ENCODE measurements at places on chromosomes 7 and 10. TPM values are rescaled to one million over a fixed set of nuclear protein-coding genes. Genes with fewer than 3 reads are reported as not detected.

DNA sequence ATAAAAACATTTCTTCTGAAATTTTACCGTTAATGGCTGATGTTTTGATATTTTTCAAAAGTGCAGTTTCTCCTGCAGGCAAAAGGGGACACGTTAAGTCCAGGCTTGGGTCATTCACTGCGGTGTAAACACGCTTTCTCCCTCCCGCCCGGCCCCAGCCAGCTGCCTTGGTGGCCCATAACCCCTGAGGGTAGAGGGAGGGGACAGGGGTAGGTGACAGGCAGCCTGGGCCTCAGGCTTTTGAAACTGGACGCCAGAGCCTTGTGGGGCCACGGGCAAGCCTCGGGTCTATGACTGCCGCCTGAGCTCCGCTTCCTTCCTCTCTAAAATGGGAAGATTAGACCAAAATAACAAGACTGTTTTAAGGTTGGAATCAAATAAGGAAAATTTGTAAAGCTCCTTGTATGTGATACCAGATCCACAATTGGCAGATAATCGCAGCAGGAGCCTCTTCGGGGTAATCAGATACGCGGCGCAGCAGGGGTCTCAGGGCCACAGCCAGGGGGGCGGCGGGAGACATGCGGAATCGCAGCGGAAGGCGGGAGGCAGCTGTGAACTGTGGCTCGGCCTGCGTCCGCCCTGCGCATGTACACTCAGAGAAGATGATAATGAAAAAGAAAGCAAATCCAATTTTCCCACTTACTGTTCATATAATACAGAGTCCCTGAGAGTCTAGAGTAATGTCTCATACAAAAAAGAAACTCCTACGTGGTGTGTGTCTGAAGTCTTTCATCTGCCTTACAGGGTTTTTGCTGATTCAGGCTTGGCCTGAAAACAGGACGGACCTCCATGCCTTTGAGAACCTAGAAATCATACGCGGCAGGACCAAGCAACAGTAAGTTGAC lies 138.3 kb downstream of the EGFR start:
- H3K27me3 ChIP-seq, result no peaks in the 10 kb centered on the region
- H3K4me1 ChIP-seq, result no peaks in the 10 kb centered on the region
- H3K36me3 ChIP-seq, result no peaks in the 10 kb centered on the region
- no peak overlapping the region for H3K4me3 ChIP-seq

GRCh38 chr7:135169141-135169963 lies 1.2 kb downstream of the CYREN start:
- peaks cover 22% of the 10 kb centered on the region for H3K36me3 ChIP-seq
- peaks cover 43% of the 10 kb centered on the region for H3K4me1 ChIP-seq
- no peaks in the 10 kb centered on the region for H3K27me3 ChIP-seq
- H3K27ac ChIP-seq, result peak overlapping the region; percentile 93
- DNase-seq, result peak; percentile 46

GRCh38 chr7:80181411-80181810 lies 46.8 kb downstream of the GNAI1 start:
- no peak overlapping the region for H3K27ac ChIP-seq
- no peaks in the 10 kb centered on the region for H3K27me3 ChIP-seq
- H3K4me3 ChIP-seq, result no peak overlapping the region
- DNase-seq, result no peak
- no peaks in the 10 kb centered on the region for H3K36me3 ChIP-seq

GRCh38 chr10:121457729-121458128 lies 140.5 kb downstream of the FGFR2 start:
- H3K4me1 ChIP-seq, result no peaks in the 10 kb centered on the region
- no peak overlapping the region for H3K4me3 ChIP-seq

GRCh38 chr10:42986633-42987032 lies 90.2 kb upstream of the RET start:
- H3K36me3 ChIP-seq, result no peaks in the 10 kb centered on the region
- H3K4me1 ChIP-seq, result no peaks in the 10 kb centered on the region
- no peak for DNase-seq
- H3K27ac ChIP-seq, result no peak overlapping the region
- H3K27me3 ChIP-seq, result no peaks in the 10 kb centered on the region

GRCh38 chr7:27179503-27180430 lies 5.3 kb downstream of the HOXA11 start:
- H3K4me3 ChIP-seq, result no peak overlapping the region
- H3K27me3 ChIP-seq, result peaks cover 45% of the 10 kb centered on the region
- H3K36me3 ChIP-seq, result no peaks in the 10 kb centered on the region
- peak; percentile 63 for DNase-seq
- H3K27ac ChIP-seq, result no peak overlapping the region

GRCh38 chr7:79180533-79180932 lies 272.9 kb downstream of the MAGI2 start:
- H3K27ac ChIP-seq, result no peak overlapping the region
- no peak overlapping the region for H3K4me3 ChIP-seq
- H3K4me1 ChIP-seq, result no peaks in the 10 kb centered on the region
- H3K27me3 ChIP-seq, result no peaks in the 10 kb centered on the region
- H3K36me3 ChIP-seq, result no peaks in the 10 kb centered on the region

- DNase-seq, result no peak
- no peak overlapping the region for H3K27ac ChIP-seq
- no peak overlapping the region for H3K4me3 ChIP-seq
- peaks cover 2% of the 10 kb centered on the region for H3K36me3 ChIP-seq
- no peaks in the 10 kb centered on the region for H3K27me3 ChIP-seq
Measured at GRCh38 chr7:155694851-155695250, 50.4 kb downstream of the RBM33 start.

DNA sequence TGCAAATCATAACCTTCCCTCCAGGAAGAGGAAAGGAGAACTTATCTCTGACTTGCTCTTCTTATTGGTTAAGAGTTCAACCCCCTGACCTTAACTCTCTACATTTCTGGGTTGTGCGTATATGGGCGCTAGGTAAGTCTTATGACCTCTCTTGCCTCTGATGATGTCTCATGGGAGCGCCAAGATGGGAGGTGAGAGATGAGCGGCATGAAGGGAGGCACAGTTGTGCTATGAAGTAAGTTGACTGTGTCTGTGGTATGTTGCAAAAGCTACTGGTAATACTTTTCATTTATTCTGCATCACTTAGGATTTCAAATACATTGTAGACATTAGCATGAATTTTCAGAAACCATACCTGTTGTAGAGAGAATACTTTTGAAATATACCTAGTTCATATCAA lies 59.0 kb downstream of the EXOC6 start:
- no peaks in the 10 kb centered on the region for H3K36me3 ChIP-seq
- H3K4me3 ChIP-seq, result no peak overlapping the region
- no peak for DNase-seq
- H3K4me1 ChIP-seq, result peaks cover 6% of the 10 kb centered on the region
- H3K27me3 ChIP-seq, result no peaks in the 10 kb centered on the region

DNA sequence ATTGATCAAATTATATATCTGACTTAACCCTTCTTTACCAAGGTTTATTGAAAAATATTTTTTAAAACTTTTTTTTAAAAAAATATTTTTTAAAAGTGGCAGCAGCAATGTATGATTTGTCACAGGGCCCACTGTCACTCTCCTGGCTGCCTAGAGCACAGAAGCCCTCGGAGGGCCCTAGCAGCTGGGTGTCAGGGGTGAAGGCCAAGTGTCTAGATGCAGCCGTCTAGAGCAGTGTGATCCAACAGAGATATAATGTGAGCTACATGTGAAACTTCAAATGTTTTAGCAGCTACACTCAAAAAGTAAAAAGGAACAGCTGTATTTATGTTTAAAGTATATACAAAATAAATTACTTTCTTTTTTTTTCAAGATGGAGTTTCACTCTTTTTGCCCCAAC lies 112.7 kb downstream of the ARHGAP22 start:
- no peak overlapping the region for H3K4me3 ChIP-seq
- no peaks in the 10 kb centered on the region for H3K36me3 ChIP-seq
- DNase-seq, result no peak
- H3K27me3 ChIP-seq, result no peaks in the 10 kb centered on the region
- H3K27ac ChIP-seq, result no peak overlapping the region

DNA sequence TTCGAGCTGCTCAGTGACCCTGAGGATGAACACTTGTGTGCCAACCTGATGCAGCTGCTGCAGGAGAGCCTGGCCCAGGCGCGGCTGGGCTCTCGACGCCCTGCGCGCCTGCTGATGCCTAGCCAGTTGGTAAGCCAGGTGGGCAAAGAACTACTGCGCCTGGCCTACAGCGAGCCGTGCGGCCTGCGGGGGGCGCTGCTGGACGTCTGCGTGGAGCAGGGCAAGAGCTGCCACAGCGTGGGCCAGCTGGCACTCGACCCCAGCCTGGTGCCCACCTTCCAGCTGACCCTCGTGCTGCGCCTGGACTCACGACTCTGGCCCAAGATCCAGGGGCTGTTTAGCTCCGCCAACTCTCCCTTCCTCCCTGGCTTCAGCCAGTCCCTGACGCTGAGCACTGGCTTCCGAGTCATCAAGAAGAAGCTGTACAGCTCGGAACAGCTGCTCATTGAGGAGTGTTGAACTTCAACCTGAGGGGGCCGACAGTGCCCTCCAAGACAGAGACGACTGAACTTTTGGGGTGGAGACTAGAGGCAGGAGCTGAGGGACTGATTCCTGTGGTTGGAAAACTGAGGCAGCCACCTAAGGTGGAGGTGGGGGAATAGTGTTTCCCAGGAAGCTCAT lies 1.1 kb downstream of the DDIT4 start:
- H3K36me3 ChIP-seq, result peaks cover 20% of the 10 kb centered on the region
- peak overlapping the region; percentile 99 for H3K27ac ChIP-seq
- peak overlapping the region; percentile 99 for H3K4me3 ChIP-seq
- DNase-seq, result peak; percentile 73
- peaks cover 49% of the 10 kb centered on the region for H3K4me1 ChIP-seq

DNA sequence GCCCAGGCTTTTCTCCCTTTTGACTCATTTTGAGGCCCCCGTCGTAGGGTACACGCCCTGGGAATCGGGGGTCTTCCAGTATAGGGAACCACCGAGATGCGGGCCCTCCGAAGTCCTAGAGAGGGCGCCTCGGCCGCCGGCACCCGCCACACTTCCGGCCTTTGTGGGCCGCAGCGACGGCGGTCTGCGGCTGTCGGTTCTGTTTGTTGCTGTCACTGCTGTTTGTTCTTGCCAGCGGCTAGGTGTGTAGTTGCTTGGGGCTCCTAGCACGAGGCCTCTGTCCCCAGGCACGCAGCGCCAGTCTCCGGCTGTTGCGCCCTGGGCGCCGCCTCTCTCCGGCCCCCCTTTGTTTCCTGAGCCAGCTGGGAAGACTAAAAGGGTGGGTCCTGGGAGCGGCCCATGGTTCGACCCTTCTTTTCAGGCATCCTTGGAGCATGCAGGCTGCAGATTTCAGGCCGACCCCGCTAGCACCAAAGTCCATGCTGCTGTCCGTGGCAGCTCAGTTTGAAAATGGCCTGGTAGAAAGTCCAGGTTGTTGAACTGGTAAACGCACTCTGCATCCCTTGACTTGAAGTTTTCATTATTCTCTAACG lies 17.8 kb upstream of the ZKSCAN1 start:
- H3K4me3 ChIP-seq, result no peak overlapping the region
- H3K4me1 ChIP-seq, result peaks cover 18% of the 10 kb centered on the region
- peak overlapping the region; percentile 3 for H3K27ac ChIP-seq
- peak; percentile 73 for DNase-seq
- H3K36me3 ChIP-seq, result no peaks in the 10 kb centered on the region

DNA sequence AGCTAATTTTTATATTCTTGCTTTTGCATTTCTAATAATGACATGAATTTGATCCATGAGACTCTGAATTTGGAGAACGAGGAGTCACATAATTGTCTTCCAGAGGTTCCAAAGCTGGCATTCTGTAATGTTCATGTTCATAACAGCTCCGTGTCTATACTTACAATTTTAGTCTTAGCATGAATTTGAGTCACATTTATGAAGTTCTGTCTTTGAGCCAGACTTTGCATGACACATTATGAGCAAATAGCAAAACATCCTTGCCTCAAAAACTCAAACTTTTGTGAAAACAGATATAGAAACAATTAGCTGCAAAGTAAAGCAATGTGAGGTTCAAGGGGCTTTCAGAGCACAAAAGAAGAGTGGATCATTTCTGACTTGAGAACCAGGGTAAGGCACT lies 44.5 kb upstream of the CAV2 start:
- no peak for DNase-seq
- no peak overlapping the region for H3K4me3 ChIP-seq
- no peaks in the 10 kb centered on the region for H3K36me3 ChIP-seq
- no peaks in the 10 kb centered on the region for H3K27me3 ChIP-seq
- H3K4me1 ChIP-seq, result no peaks in the 10 kb centered on the region

GRCh38 chr7:30556840-30557239 lies 37.8 kb upstream of the GARS1 start:
- no peak for DNase-seq
- H3K4me3 ChIP-seq, result no peak overlapping the region
- no peaks in the 10 kb centered on the region for H3K4me1 ChIP-seq
- H3K36me3 ChIP-seq, result peaks cover 7% of the 10 kb centered on the region
- no peak overlapping the region for H3K27ac ChIP-seq

- no peak overlapping the region for H3K4me3 ChIP-seq
- H3K27ac ChIP-seq, result no peak overlapping the region
Measured at GRCh38 chr10:48526011-48526821, 78.7 kb downstream of the ARHGAP22 start.

- no peaks in the 10 kb centered on the region for H3K36me3 ChIP-seq
- no peaks in the 10 kb centered on the region for H3K4me1 ChIP-seq
- peaks cover 5% of the 10 kb centered on the region for H3K27me3 ChIP-seq
- H3K4me3 ChIP-seq, result no peak overlapping the region
- no peak for DNase-seq
Measured at GRCh38 chr10:100773646-100774045, 28.3 kb downstream of the PAX2 start.

DNA sequence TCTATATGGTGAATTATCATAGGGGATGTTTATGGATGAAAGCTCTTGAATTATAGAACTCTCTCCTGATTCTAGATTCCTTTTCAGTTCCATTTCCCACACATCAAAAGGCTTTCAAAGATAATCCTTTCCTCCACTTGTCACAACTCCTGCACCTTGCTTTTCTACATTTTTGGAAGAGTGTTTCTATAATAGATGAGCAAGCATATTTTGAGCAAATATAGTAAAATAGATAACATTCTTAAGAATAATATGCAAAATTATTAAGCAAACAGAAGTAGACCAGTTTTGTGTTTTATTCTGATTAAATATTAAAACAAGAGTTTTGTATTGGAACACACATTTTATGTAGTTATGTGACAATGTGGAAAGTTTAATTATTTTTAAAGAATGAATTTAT lies 340.7 kb downstream of the EXOC4 start:
- H3K4me3 ChIP-seq, result no peak overlapping the region
- no peak for DNase-seq
- no peaks in the 10 kb centered on the region for H3K27me3 ChIP-seq
- no peaks in the 10 kb centered on the region for H3K4me1 ChIP-seq
- no peak overlapping the region for H3K27ac ChIP-seq

DNA sequence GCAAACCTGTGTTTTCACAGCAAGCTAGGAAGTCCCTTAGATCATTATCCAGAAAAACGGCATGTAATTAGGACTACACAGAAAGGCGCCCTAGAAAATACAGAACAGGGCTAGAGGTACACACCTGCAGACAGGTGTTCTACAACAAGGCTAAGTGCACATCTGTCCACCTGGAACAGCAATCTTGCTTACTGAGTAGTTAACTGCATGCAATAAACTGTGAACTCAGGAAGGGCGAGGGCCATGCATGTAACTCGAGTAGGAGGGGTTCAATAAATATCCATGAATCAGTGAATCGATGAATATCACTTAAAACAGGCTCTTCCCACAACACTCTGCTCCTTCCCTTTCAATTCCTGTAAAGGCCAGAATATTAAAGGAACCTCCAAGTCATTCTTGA lies 22.0 kb downstream of the FAM171A1 start:
- no peak for DNase-seq
- H3K4me1 ChIP-seq, result no peaks in the 10 kb centered on the region
- no peaks in the 10 kb centered on the region for H3K36me3 ChIP-seq
- peaks cover 4% of the 10 kb centered on the region for H3K27me3 ChIP-seq

Gene NKX2-3
- total RNA-seq, result not detected

Gene GHRHR
- not detected for total RNA-seq

Gene TMEM184A
- total RNA-seq, result not detected

Gene HERPUD2
- total RNA-seq, result 67.3 TPM

Gene PROSER2
- total RNA-seq, result 0.47 TPM

Gene SPDYE9
- not detected for total RNA-seq

Gene DMTF1
- total RNA-seq, result 183 TPM

Gene FOXI2
- total RNA-seq, result not detected

Gene OR9A2
- not detected for total RNA-seq

Gene RGR
- not detected for total RNA-seq

Gene RSU1
- total RNA-seq, result 53.6 TPM

Gene INTS1
- 135 TPM for total RNA-seq

Data from CD4-positive, alpha-beta memory T cell (primary cell).